ENCODE measurements at places on chromosomes 3 and 15.

GRCh38 chr15:51367322-51367976, 26.0 kb downstream of the GLDN start:
- no peak for DNase-seq

DNA sequence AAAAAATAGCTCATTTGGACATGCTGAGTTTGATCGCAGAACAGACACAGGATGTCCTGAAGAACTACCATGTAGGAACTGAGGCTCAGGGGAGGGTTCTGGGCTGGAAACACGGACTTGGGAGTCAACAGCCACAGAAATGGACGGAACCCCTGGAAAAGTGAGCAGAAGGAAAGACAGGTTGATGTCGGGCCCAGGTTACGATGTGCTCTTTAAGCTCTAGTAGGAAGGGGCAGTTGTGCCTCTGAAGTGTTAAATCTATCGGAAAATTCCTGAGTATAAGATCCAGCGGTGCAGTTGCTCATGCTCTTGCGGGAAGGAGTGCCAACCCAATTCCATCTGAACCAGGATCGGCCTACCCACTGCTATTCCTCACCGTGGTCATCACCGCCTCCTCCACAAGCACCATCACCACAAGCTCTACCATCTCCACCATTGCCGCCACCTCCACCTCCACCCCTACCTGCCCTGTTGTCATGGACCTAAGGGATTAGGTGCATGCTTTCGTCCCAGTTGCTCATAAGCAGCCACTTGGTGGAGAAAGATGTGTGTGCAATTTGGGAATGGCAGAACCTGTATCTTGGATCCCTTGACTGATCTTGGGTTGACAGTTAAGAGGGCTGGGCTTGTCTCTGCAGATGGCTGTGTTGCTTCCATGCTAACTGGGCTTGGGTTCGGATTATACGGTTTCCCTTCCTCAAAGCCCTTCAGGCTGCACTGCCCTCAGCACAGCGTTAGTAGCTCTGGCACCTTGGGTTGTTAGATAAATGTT, 108.5 kb downstream of the ASB7 start:
- DNase-seq: no peak

GRCh38 chr3:124559846-124560574, 170.2 kb upstream of the UMPS start:
- peak; percentile 86 for DNase-seq

DNA sequence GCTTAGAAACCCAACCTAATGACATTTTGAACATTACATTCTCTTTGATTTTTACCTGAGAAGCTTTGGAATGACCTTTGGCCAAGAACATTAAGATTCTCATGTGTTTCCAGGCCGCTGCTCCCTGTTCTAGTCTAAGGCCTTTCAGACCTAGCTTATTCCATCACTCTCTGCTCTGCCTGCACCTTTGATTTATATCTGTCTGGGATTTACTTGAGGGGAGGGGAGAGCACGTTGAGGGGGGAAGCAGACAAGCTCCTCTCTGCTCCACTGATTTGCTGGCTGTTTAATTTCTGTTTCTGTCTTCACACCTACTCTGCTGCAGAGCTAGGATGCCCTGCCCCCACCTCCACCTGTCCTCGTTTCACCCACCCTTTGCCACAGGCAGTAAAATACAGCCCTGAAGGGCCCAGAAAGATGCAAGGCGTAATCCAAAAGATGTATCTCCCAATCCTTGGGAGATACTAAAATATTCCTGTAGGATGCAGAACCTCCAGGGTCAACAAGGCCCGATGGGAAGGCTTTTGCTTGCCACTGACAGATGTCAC, 429.8 kb downstream of the EPHB1 start:
- DNase-seq: no peak

DNA sequence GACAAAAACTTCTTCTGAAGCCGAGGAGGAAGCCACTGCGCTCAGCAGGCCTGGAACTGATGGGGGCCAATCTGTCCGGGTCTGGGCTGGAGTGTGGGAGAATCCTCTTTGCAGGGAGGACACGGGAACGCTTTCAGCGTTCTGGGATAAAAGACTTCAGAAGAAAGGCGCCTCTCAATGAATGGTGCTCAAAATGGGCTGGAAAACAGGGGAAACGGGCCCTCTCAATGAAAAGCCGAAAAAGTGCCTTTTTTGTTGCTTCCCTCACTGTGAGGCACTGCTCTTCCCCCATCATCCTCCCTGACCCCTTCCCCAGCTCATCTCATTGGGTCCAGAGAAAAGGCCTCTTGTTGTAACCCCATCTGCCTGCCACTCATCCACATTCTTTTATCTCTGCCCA, 119.5 kb upstream of the LRIG1 start:
- no peak for DNase-seq

GRCh38 chr3:1551741-1552140, 458.9 kb downstream of the CNTN6 start:
- no peak for DNase-seq

DNA sequence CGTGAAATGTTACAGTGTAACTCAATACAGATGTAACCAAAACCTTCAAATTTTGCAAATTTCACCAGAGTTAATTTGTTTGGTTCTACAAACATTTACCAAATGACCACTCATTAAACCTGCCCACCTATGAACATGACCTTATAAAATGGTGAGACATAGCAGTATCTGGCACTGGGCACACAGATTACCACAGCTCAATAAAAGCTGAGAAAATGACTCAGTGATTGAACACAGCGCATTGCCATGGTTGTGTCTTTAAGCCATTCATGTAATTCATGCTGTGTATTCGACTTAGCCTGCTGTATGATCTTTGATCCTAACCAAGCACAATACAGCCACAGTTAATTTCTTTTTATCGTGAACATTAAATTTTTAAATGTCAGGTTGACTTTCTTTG, 11.3 kb downstream of the PPARG start:
- no peak for DNase-seq

DNA sequence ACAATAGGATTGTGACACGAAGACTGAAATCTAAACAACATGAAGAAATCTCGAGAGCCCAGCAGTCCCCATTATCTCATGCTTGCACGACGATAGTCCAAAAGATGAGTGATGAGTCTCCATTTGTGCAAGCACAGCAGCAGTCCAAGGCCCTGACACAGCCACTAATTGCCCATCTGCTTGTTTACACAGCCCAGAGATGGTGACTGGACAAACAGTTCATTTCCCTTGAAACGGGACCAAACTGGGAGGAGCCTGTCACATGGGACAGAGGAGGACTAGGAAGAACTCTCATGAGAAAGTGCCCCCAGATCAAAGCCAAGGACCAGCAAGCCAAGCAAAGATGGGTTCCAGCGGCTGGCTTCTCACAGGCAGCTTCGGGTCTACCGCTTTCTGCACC, 121.0 kb downstream of the GREM1 start:
- peak; percentile 72 for DNase-seq

DNA sequence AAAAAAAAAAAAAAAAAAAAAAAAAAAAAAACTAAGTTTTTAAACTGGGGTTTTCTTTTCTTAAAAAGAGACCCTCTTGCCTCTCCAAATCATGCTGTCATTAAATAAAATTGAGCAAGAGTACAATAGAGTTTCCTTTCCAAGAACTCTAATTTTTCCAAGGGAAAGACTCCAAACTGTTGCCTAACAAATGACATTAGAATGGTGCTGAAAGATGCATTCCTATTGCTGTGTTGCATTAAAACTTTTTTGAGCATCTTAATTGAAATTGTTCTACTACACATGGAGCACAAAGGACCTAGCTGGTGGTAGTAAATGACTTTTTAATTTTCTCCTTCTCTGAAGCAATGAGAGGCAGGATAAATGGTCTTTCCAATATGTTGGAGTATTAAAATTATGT, 469.1 kb upstream of the ARHGEF26 start:
- no peak for DNase-seq

- DNase-seq: peak; percentile 42
Measured at GRCh38 chr3:150798122-150798618, 35.2 kb upstream of the SIAH2 start.

DNA sequence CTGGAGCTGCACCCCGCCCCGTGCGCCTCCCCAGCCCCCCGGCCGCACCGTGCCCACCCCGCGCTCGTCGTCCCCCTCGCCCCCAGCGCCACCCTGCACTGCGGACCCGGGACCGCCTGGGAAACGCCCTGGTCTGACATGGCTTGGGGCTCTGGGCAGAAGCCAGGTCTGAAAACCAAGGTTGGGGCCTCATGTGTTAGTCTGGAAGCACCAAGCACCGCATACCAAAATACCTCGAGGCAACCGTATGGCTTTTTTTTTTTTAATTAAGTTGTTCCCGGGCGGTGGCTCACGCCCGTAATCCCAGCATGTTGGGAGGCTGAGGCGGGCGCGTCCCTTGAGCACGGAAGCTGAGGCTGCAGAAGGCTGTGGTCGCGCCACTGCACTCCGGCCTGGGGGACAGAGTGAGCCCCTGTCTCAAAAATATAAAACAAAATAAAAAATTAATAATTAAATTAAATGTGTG, 91.5 kb upstream of the CHD2 start:
- DNase-seq: no peak

DNA sequence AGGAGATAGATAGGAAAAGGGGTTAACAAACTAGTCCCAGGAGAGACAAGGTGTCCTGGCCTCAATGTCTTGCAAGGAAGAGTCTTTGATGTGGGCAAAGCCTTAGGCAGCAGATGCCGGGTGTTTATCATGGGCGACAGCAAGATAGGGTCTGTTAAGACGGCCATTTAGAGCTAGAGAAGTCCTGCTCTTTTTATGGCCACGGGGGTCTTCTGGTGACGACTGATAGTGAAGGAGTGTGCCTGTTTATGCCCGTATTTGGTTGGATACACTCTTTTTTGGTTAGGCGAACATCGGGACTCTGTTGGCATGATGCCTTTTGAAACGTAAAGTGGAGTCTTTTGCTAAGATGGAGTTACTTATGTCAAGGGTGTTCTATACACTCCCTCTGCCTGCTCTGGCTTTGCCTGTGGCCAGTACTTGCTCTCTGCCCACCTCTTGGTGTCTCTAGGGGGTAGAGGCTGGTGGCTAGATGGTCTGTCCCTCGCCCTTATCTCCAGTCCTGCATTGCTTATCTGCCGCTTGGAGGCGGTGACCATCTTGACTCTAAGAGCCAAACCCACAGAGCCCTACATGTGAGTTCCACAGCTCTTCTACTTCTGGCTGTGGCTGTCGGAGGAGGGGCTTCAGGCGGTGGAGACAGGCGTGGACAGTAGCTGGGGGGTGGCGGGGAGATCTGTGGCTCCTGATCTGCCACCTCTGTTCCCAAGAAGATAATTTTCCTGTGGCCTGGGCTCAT, 55.8 kb upstream of the ZBTB38 start:
- no peak for DNase-seq

DNA sequence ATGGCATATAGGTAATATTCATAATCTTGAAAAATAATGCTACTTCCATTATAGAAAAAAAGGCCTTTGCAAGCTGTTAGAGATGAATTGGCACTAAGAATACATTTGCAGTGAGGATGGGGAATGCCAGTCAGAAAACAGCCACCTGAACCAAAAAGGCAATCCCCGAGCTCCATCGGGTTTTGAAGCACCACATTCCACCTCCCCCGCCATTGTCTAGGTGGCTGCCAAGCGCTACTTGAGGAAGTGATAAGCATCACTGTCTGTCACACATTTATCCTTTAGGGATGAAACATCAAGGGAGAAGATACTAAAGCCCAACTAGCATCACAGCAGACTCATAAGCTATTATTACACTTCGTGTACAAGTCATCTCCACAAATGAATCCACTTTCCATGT, 112.8 kb downstream of the OSBPL10 start:
- no peak for DNase-seq

DNA sequence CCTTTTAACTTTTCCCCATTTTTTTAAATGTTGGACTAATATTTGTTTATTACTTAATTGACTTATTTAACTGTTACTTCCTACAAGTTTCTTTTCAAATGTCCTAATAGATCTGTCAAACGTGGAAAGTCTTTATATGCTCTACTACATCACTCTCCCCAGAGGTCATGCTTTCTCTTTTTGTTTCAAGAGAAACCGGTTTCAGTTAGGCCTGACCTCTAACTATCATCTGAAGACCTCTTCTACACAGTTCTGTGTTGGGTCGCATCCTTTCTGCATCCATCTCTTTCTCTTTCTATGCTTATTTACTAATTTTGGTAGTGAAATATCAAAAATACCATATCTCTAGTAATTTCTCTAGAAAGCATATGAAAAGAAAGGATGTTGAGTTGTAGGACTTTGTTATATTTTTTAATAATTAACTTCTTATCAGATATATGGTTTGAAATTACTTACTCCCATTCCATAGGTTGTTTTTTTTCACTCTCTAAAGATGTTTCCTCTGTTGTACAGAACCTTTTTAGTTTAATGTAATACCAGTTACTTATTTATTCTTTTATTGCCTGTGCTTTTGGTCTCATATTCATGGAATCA, 781.2 kb upstream of the ARPP21 start:
- no peak for DNase-seq

GRCh38 chr15:70017801-70018200, 79.9 kb downstream of the TLE3 start:
- DNase-seq: no peak

DNA sequence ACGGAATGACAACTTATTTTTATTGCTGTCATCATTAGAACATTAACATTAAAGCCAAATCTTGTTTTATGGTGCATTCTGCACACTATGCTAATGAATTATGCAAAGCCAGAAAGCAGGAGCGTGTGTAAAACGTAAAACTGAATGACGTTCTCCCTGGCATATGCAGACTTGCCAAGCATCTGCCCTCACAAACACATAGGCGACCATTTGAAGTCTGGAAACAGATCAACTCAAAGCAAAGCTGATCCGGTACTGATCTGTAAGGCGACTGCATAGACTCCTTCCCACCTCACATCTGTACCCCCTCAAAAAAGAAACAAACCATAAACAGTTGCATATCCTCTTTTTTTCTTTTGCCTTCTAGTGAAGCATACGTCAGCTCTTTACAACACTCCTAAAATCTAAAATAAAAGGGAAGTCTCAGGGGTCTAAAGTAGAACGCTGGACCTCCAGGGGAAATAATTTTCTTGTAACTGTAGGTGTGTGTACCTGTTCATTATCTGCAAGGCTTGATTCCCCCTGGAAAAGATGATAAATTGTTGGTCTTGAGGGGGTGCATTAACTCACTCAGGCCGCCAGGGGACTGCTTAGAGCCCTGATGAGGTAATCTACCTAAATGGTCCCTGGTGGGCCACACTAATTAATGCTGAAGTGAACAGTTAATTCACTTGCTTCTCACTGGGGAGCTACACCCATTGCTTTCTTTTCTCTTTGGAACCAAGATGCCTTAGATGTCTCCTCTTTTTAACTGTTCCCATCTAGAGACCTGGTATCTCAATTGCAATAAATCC, 231.4 kb downstream of the CDIN1 start:
- no peak for DNase-seq

GRCh38 chr3:78721771-78722543, 1045.8 kb downstream of the ROBO1 start:
- DNase-seq: no peak

DNA sequence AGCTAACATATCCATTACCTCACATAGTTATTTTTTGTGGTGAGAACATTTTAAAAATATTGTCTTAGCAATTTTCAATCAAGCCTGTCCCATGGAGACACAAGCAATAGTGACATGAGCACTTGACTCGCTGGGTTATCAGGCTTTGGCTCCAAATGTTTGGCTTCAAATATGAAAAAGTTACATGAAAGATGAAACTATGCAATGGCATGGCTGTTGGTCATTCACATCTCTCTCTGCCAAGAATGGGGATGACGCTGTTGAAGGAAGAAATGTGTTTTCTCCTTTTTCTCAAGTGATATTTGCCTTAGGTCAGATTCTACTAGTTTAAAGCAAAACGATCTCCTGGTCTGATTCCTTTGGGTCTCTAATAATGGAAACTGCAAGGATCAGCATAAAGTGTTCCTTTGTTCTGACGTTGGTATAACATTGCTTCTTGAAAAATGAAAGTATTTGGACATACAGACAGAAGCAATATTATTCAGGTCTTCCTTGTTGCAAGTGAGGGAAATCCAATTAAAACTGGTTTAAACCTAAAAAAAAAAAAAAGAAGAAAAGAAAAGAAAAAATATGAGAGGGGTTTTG, 71.2 kb downstream of the SSUH2 start:
- DNase-seq: no peak
